ENCODE measurements at places on chromosomes 5 and 9.

DNA sequence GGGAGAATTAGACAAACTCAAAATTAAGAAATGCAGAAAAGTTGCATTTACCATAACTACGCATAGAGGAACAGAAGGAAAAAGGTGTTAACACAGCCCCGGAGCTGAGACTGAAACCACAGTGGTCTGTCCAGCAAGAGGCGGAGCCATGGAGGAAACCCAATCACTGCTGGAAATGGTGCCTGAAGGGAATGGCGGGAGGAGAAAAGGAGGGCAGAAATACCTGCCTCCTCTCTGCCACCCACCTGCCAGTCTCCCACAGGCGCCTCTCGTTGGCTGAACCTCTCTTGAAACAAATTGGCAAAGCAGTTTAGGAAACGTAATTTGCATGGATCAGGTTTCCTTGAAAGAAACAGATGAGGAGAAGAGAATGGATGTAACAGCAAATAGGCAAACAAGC is 9.7 kb upstream of the PRKACG start:
- DNase-seq, result no peak

- no peak for DNase-seq
These were observed 230.8 kb downstream of the BNC2 start for GRCh38 chr9:16639644-16640043.

DNA sequence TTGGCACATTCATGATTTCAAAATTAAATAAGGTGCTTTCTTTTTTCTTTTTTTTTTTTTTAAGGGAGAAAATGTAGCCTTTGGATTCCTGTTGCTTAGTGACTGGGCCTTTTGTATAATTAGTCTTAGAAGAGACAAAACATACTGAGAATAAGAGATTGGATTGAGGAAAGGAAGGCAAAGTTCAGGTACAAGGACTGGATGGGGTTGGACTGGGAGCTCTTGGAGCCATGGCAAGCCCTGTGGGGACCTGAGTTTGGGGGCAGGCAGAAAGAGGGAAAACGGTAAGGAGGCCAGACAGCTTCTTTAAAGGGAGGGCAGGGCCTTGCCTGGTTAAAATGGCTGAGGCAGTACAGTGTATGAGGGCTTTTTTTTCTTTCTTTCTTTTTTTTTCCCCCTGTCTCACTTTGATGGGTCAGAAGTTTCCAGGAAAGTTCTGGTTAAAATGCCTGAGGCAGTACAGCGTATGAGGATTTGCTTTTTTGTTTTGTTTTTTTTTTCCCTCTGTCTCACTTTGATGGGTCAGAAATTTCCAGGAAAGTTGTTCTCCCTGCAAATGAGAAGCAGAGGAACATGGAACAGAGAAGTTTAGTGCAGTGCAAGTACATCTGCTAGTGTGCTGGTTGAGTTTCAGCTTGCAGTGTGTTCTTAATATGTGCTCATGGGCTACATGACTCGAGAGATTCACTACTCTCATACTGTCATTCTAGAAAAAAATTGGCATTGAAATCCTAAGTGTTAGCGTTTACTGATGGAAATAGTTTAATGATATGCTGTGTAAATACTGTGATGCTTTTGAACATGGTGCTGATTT is 16.8 kb downstream of the SNX18 start:
- DNase-seq, result no peak

DNA sequence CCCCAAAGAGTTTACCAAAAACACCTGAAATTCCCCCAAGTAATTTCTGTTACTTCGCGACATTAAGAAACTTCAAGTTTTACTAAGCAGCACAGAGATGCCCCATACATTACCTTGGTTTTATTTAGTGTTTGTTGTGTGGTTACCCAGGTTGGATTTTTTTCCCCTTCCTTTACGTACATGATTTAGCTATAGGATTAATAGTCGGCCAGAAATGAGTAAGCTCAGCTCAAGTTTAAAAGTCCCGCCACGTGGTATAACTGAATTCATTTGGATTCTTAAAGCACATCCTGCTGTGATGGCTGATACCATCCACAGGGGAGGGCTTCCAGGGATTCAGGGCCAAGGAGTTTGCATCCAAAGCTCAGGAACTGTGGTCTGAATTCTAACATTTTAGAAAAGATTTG is 75.9 kb downstream of the DAP start:
- DNase-seq, result no peak

DNA sequence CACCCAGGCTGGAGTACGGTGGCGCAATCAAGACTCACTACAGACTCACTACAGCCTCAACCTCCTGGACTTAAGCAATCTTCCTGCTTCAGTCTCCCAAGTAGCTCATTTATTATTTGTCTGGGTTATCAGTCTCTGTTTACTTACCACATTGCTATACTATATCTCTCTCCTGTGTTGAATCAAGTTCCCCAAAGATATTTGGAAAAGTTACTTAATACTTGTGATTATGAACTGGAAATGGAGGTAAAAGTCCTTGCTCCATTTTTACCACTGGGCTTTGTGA is 55.6 kb downstream of the ANGPTL2 start:
- DNase-seq, result no peak

DNA sequence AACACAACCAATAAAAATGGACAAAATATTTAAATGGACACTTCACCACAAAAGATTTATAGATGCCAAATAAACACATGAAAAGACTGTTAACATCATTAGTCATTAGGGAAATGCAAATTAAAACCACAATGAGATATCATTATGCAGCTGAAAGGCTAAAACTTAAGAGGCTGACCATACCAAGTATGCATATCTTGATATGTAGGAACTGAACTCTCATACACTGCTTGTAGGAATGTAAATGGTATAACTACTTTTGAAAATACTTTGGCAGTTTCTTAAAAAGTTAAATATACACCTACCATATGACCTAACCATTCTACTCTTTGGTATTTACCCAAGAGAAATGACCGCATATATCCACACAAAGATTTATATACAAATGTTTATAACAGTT is 13.6 kb upstream of the ADAMTS12 start:
- DNase-seq, result no peak

- DNase-seq, result no peak
These were observed 17.4 kb downstream of the CNTFR start for GRCh38 chr9:34572092-34572491.

GRCh38 chr9:108441726-108442125 is 414.1 kb downstream of the ACTL7B start:
- DNase-seq, result no peak

- DNase-seq, result peak; percentile 9
These were observed 438 bp downstream of the SOX30 start for GRCh38 chr5:157651623-157652376.

DNA sequence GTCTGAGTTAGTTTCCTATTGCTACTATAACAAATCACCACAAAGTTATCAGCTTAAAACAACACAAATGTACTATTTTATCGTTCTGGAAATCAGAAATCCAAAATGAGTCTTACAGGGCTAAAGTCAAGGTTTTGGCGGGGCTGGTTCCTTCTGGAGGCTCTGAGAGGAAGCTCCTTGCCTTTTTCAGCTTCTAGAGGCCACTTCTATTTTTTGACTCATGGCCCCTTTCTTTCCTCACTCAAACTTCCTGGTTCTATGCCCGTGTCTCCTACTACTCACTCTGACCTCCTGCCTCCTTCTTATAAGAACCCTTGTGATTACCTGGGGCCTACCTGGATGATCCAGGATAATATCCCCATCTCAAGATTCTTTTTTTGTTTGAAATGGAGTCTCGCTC is 48.2 kb downstream of the GABBR2 start:
- DNase-seq, result no peak

Measured in amygdala (tissue), 56 donors.